ENCODE measurements at places on chromosomes 5 and 9. TPM values are rescaled to one million over a fixed set of nuclear protein-coding genes. Genes with fewer than 3 reads are reported as not detected.

- no peak for DNase-seq
Observed at GRCh38 chr9:33350310-33350709, 52.1 kb downstream of the AQP7 start.

- DNase-seq = no peak
Observed at GRCh38 chr5:32307769-32308194, 5.0 kb downstream of the MTMR12 start.

DNA sequence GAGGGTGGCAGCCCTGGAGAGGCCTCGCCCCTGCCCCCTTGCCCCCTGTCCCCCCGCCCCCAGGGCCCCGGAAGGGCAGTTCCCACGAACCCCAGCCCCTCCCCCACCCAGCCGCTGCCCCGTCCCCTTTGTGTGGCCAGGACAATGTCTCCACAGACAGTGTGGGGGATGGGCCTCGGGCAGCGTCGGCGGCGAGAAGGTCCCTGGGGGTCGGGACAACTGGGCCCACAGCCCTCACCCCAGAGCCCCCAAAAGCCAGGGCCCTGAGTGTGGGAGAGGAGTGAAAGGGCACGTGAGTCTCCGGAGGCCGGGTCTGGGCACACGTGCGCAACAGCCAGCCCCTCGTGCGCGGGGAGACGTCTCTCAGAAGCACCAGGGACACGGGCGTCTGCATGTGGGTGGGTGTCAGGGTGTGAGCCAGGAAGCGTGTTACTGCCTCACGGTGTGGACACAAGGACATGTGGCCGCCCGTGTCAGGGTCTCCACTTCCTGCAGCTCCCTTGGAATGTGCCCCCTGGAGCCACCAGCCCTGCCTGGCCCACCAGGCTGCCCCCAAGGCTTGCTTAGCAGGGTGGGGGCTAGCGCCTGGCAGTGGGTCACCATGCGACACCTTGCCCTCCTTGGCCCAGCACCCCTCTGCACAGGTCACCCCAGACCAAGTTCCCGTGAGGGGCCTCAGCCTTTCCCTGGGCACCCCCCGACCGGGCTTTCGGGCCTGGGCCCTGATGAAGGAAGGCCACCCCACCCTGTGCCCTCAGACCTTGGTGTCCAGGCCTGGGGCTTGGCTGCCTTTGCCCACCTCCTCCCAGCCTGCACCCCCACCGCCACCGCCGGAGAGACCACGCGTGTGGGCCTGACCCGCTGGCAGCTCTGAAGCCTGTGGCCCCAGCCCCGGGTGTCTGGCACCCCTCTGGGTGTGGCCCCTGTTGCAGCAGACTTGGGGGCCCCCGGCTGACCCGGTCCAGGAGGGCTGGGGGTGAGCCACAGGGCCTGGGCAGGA is 12.8 kb upstream of the NRARP start:
- peak; percentile 79 for DNase-seq

The ACO1 gene
- 35.7 TPM for total RNA-seq

GRCh38 chr5:37029436-37029835 is 152.9 kb downstream of the NIPBL start:
- no peak for DNase-seq

DNA sequence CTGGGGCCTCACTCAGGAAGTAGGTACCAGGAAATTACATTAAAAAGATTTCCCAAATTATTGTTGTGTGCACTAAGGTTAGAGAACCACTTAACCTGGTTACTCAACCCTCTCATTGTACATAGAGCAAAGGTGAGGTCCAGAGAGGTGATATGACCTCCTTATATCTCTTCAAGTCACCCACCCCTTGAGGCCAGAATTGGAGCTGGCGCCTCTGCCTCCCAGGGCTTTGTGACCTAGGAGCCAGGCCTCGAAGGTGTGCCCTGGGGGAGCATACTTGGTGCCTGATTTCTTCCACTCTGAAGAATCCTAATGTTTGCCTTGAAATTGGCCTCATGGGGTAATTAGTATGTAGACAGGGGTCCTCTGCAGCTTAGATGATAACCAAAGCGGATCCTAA is 95.1 kb upstream of the CTSL start:
- no peak for DNase-seq

GRCh38 chr5:144308174-144308573 is 137.5 kb downstream of the KCTD16 start:
- DNase-seq = no peak

GRCh38 chr9:103837940-103838339 is 256.2 kb upstream of the SMC2 start:
- no peak for DNase-seq

DNA sequence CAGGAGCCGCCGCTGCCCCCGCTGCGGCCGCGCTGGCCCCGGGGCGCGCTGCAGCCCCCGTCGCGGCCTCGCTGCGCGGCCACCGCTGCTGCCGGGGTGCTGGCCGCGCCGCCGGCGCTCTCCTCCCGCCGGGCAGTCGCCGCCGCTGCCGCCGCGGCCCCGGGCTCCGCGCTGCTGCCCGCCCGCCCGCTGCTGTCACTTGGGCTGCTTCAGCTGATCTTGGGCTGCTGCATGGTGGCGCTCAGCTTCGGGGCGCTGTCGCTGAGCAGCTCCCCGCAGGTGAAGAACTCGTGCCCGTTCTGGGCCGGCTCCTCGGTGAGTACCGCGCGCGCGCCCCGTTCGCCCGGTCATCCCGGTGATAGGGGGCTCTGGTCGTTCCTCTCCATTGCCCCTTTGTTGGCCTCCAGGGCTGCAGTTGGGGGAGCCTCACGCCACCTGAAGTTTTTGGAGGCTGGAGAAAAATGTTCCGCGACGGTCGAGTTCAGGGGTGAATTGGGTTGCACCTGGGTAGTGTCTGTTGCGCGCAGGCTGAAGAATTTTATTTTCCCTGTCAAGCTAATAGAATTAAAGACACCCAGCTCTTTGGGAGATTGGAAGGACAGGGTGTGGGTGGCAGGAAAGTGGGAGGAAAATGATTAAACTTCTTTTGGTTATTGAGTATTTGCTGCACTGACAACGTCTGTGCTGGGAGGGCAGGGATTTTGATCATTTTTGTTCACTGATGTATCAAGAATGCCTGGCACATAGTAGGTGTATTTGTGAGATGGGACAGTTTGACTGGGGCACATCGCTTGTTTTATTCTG is 596 bp downstream of the ENTREP1 start:
- no peak for DNase-seq

GRCh38 chr9:97811533-97812246 is 41.3 kb upstream of the FOXE1 start:
- no peak for DNase-seq

- peak; percentile 47 for DNase-seq
Observed at GRCh38 chr5:173719731-173720082, 103.3 kb upstream of the BOD1 start.

GRCh38 chr9:10387282-10387681 is 225.5 kb downstream of the PTPRD start:
- no peak for DNase-seq

GRCh38 chr5:65812648-65813047 is 90.6 kb downstream of the NLN start:
- no peak for DNase-seq

The PFN3 gene
- not detected for total RNA-seq

DNA sequence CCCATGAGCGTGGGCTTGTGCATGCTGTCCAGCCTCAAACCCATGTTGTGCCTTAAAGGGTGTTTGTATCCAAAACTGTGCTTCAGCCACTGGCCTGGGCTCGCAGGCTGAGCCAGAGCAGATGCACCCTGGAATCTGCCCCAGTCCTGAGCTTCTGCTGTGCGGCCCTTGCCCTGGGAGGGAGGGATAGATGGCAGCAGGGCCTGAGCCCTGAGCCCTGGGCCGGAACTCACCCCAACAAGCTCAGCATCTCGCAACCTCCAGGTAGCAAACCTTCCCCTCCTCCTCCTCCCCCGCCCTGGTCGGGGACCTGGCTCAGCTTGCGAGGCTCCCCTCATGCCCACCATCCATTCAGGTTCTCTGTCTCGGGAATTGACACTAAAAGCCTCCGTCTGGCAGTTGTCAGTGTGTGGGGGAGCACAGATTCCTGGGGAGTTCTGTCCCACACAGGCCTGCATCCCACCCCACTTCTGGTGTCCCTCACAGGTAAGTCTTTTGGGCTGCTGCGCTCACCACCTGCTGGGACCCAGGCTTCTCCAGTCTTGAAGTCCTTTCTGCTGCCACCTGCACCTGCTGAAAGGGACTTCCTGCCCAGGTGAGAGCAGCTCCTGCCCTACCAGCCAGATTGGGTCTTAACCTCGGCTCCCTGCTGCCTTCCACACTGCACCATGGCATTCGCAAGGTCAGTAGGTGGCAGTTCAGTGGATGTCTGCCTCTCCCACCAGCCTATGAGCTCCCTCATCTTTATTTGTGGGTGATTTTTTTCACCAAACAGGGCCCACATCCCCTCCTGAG is 55.2 kb upstream of the OLFM1 start:
- DNase-seq = peak; percentile 69

GRCh38 chr9:129761293-129761900 is 8.6 kb upstream of the PTGES start:
- no peak for DNase-seq

Data from posterior vena cava (tissue), 2 donors.